Inflammatory macrophage (primary cell): ENCODE measurements at places on chromosomes 5 and 9.

- DNase-seq: no peak
These were observed 112.5 kb downstream of the CTNND2 start for GRCh38 chr5:11791792-11792191.

DNA sequence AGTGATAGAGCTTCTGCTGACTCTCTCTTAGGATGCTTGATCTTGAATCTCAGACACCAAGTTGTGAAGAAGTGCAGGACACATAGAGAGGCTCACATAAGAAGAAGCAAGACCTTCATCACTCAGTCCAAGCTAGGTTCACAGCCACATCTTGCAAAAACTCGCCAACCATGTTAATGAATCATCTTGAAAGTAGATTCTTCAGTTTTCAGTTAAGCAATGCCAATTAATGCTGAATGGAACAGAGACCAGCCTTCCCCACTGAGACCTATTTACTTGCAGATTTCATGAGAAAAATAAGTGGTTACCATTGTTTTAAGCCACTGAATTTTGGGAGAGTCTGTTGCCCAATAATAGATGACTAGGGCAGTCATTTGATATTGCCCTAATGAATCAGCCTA lies 217.7 kb upstream of the EDIL3 start:
- DNase-seq: no peak

DNA sequence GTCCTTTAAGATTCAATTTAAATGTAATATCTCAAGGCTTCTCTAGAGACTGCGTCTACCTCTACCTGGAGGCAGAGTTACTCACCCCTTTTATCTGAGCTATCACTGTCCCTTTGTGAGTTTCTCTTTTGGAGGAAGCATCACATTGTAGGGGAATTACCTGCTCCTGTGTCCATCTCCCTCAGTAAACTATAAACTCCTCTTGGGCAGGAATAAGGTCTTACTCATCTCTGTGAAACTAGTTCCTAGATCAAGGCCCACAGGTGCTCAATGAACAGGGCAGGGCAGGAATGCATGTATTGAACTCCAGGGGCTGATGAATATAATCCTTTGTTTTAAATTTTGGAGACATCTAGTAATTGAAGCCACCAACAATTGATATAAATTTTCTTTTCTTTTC lies 139.8 kb upstream of the ERCC6L2 start:
- DNase-seq: no peak

DNA sequence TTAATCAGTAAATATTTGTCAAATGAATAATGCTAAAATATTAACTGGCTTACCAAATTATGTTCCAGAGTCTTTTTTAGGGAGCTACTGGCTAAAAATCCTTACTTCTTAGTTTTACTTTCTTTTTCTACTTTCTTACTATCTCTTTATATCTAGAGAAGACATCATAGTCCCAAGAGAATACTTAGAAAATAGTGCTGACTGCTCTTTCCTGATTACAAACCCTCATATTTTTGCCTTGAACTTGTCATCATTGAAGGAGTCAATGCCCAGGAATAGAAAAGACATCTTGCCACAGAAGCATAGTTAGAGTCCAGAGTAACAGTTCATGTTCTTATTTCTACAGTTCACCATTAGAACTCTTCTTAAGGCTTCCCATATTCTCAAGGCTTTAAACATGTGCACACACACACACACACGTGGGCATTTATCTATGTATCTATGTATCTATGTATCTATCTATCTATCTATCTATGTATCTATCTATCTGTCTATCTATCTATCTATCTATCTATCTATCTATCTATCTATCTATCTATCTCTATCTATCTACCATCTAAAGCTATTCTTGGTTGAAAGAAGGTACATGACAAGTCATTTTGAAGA lies 654.3 kb downstream of the ANXA1 start:
- no peak for DNase-seq

DNA sequence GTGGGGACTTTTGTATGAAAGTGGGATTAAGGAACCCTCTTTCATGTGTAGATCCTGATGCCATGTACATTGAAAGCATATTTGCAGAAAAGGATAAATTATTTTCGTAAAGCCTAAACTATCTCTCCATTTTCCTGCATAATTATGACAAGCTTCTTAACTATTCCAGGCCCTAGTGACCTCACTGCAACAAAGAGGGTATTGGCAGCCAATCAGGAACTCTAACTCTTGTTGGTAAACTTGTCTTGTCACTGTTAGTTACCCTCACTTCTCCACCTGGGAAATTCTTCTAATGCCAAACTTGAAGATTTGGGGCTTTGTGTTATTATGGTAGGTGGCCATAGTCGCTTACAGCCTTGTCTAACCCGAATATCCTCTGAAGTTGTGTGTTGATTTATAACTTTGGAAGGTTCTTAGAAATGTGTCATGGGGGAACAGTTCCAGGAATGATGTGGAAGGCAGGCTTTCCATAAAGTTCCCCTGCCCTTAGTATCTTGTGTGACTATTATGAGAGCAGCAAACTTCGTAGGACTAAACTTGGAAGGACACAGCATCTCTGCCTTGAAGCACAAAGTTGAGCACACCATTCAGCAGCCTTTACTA lies 52.5 kb downstream of the IQGAP2 start:
- no peak for DNase-seq

GRCh38 chr9:100573655-100574260 lies 4.1 kb upstream of the CAVIN4 start:
- no peak for DNase-seq

GRCh38 chr9:136024696-136025316 lies 63.6 kb upstream of the UBAC1 start:
- DNase-seq: no peak

DNA sequence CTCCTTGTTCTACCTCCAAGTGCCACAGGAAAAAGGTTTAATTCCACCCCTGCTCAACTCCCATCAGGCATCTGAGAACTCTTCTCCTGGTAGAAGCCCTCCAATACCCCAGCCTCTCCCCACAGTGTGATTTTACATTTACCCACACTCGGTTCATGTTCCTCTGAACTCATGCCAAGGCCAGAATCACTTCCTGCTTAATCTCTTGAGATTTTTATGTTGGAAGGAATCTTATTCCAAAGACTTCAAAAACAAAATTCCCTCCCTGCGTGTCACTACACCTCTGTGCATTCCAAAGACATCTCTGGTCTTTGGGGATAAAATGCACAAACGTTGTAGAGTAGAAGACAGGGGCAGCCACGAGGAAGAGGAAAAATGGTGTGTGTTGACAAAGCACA lies 186.8 kb downstream of the ACTL7B start:
- no peak for DNase-seq

- peak; percentile 83 for DNase-seq
These were observed 11.0 kb downstream of the SPINK14 start for GRCh38 chr5:148179234-148179824.

- peak; percentile 61 for DNase-seq
These were observed 119.0 kb downstream of the PIK3R1 start for GRCh38 chr5:68334553-68334886.

DNA sequence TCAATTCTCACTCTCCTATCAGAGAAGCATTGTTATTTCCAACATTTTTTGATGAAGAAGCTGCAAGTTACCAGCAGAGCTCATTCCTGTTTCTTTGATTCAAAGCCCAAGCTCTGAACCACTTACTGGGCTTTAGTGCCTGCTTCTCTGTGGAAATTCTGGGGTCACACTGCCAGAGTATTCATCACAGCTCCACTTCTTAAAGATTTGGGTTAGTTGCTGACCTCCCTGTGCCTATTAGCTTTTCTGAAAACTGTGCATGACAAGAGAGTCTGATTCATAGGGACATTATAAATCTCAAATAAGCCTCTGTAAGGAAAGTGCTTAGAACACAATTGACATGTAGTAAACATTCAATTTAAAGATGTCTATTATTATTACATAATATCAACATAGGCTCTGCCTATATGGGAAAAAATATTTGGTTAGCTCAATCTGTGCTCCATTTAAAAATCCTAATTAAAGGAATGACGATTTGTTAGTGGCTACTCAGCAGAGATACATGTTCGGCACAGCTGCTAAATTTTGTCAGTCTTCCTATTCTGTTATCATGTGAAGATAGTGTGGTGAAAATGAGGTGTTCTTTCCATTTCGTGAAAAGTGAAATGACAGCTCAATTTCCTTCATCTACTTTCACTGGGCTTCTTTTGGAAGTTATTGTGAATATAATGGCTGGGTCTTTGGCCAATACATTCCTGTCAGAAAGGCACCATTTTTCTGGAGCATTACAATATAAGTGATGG lies 293.0 kb downstream of the KCTD16 start:
- no peak for DNase-seq

DNA sequence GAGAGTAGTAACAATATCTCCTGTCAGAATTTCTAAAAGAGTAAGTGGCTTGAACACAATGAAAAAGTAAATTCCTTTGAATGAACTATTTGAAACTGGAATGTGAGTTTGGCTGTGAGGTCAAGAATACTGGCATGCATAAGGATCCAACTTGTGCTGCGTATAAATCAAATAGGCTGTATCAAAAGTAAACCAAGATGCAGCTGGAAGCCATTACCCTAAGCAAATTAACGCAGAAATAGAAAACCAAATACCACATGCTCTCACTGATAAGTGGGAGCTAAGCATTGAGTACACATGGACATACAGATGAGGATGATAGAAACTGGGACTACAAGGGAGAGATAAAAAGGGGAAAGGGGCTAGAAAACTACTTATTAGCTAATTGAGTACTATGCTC lies 24.0 kb upstream of the SRFBP1 start:
- no peak for DNase-seq

- DNase-seq: peak; percentile 88
These were observed 8.7 kb downstream of the STK10 start for GRCh38 chr5:172178991-172179989.

DNA sequence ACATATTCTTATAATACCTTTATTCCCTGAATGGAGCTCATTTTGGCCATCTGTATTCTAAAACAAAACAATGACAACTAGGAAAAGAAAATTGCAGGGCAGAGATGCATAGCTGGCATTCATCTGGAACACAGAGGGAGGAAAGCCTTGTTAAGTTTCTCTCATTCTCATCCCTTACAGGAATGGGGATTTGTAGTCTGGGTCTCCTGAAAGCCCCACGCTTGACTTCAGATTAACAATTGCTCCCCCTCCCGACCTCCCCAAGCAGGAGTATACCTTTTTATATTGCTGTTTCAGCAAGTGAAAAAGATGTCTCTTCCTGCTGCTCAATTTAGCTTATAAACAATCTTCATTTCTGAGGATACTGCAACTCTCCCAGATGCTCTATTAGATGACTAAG lies 812.1 kb downstream of the EFNA5 start:
- DNase-seq: no peak

DNA sequence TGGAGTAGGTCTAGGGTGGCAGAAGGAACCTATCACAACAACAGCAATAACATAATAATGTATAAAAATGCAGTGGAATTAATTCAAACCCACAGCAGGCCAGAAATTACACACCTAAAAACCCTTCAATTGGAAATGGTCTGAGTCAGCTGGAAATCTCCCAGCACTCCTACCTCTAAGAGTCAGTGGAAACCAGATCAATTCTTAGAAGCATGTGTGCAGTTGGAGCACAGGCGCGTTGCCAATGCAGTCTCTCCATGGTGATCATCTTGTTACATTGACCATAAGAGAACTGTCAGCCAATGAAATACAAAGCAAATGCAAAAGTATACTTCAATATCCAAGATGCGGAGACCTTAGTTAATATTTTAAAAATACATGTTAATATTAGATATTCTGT lies 15.1 kb upstream of the CSNK1G3 start:
- no peak for DNase-seq
